ENCODE measurements at places on chromosomes 16 and 17. TPM values are rescaled to one million over a fixed set of nuclear protein-coding genes. Genes with fewer than 3 reads are reported as not detected.

Gene CACNG3
- total RNA-seq: not detected

Gene RDM1
- 4.6 TPM for total RNA-seq

Gene C16orf89
- total RNA-seq: not detected

Gene MPHOSPH6
- 46.7 TPM for total RNA-seq

Gene CALB2
- total RNA-seq: not detected

Gene PRCD
- 0.35 TPM for total RNA-seq

Gene HOXB8
- total RNA-seq: not detected

Gene RCVRN
- not detected for total RNA-seq

Gene LGALS9
- total RNA-seq: 0.65 TPM

Gene TBC1D26
- total RNA-seq: not detected

Gene RRAD
- total RNA-seq: 96.6 TPM

Gene SMIM5
- 2.6 TPM for total RNA-seq

Gene PGAP3
- total RNA-seq: 9.7 TPM

Gene WFDC1
- 0.14 TPM for total RNA-seq

Gene WFIKKN1
- 0.14 TPM for total RNA-seq

Gene TMC7
- 1.8 TPM for total RNA-seq

Gene KRT24
- 1.5 TPM for total RNA-seq

Gene CTRL
- total RNA-seq: not detected

Gene SLC2A4
- total RNA-seq: 0.56 TPM

Gene GAST
- total RNA-seq: 7.2 TPM

Gene HOXB4
- not detected for total RNA-seq

Gene CASKIN1
- 0.42 TPM for total RNA-seq

Gene ZSCAN10
- not detected for total RNA-seq

Gene OR4D1
- not detected for total RNA-seq

Gene TMEM235
- total RNA-seq: not detected

Gene CCL18
- total RNA-seq: not detected

Gene CMTM2
- total RNA-seq: not detected

Gene COX6A2
- not detected for total RNA-seq

Gene GFOD2
- 23.6 TPM for total RNA-seq

Gene NTN1
- total RNA-seq: 1.7 TPM

Gene NPEPPS
- 47.2 TPM for total RNA-seq

Gene HOXB9
- not detected for total RNA-seq

Gene TPSAB1
- not detected for total RNA-seq

Measured in airway epithelial cell (primary cell).